ENCODE measurements at places on chromosomes 11 and 22. TPM values are rescaled to one million over a fixed set of nuclear protein-coding genes. Genes with fewer than 3 reads are reported as not detected.

DNA sequence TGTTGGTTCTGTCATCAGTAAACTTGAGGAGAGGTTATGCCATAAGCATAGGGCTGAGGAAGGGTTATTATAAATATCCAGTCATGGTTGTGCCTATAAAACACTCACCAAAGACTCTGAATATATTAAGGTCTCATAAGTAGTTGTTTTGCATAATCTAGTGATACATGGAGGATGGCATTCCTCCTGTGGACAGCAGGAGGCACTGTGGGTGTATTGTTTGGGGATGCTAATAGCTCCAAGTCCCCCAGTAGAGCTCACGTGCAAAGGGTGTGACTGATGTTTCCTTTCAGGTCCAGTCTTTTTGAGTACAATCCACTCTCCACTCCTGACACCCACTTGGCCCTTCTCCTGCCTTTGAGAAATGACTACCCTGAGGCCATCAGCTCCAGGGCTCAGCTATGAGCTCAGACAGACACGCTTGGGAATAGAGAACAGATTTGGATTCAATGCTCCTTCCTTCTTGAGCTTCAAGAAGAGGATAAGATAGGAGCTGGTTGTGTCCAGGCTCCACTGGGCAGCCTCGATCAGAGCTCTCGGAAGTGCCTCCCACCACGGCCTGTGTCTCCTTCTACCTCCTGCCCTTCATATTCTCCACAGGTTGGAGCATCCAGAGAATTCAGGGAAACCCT is 85.2 kb upstream of the IGLL5 start:
- no peak for DNase-seq

Gene ZP1
- total RNA-seq: not detected

GRCh38 chr11:116778556-116778955 is 5.8 kb upstream of the BUD13 start:
- no peak for DNase-seq

DNA sequence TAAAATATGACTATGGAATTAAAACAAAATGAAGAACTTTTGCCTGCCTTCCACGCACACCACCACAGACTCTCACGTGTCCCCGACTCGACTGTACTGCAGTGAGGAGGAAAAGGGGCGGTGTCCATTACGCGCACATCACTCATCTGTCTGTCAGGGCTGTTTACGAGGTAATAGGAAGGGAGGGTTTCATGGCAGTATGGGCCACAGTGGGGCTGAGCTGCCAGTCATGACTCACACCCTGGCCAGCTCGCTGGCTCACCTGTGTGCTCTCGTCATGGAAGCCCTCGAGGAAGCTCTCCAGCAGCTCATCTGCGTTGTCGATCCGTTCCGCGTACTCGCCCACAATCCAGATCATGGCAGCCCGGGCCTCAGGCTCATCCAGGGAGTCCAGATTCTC is 33.5 kb upstream of the RASL10A start:
- DNase-seq: no peak

Gene IFITM1
- 1.7 TPM for total RNA-seq

Gene SLC22A24
- not detected for total RNA-seq

- no peak for DNase-seq
These were observed 117.0 kb downstream of the STIM1 start for GRCh38 chr11:3972431-3972830.

Gene P4HA3
- 40.7 TPM for total RNA-seq

Gene CCDC87
- 0.21 TPM for total RNA-seq

- DNase-seq: no peak
These were observed 74.0 kb upstream of the ATXN10 start for GRCh38 chr22:45597460-45598192.

- DNase-seq: no peak
These were observed 188.9 kb downstream of the MYO18B start for GRCh38 chr22:25930788-25931310.

DNA sequence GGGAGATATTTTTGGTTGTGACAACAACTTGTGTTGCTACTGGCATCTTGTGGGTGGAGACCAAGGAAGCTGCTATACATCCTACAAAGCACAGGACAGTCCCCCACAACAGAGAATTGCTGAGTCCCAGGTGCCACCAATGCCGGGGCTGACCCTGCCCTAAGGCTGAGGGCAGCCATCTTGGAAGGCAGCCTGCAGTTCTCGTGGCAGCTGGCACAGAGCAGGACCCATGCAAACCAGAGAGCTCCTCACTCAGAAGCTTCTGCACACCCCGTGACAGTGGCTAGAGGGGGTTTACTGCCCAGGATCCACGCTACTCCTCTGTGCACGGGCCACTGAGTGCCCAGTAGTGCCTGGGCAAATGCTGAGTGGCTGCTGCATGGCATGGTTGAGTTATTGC is 143.4 kb downstream of the CTTN start:
- DNase-seq: no peak

DNA sequence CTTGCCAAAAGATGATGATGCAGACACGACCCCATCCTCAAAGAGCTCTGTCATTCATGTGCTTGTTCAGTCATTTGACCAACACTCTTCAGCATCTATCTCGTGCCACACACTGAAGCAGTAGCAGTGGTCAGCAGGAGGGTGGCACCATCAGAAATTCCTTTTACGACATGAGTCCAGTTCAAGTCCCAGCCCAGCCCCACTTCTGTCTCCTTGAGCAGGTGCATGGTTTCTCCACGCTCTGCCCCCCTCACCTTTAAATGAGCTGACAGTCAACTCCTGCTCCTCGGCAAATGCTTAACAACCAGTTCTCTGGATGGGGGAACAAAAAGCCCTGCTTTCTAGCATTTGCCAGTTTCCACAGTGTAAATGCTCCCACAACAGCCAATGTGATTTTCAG is 60.9 kb downstream of the SYN3 start:
- no peak for DNase-seq

- DNase-seq: no peak
These were observed 11.7 kb downstream of the EIF4G2 start for GRCh38 chr11:10797001-10797400.

GRCh38 chr22:26837784-26838470 is 180.5 kb downstream of the MIAT start:
- no peak for DNase-seq

DNA sequence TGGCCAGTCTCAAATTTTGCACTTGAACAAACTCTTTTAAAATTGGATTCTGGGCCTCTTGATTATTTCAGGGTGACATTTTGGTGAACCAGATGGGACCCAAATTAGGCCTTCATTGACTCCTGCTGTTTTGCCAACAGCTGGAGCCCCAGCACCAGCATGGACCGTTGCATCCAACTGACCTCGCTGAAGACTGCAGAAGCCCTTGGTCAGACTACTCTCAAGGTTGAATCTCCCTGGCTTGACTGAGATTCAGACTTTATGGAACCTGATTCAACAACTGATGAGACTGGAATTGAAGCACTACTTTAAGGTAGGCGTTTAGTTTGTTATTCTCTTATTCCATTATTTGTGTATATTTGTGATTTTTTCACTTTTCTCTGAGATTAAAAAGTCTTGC is 41.7 kb downstream of the NARS2 start:
- no peak for DNase-seq

Gene FAM111A
- 106 TPM for total RNA-seq

- no peak for DNase-seq
These were observed 14.1 kb downstream of the CREB3L1 start for GRCh38 chr11:46291441-46292150.

DNA sequence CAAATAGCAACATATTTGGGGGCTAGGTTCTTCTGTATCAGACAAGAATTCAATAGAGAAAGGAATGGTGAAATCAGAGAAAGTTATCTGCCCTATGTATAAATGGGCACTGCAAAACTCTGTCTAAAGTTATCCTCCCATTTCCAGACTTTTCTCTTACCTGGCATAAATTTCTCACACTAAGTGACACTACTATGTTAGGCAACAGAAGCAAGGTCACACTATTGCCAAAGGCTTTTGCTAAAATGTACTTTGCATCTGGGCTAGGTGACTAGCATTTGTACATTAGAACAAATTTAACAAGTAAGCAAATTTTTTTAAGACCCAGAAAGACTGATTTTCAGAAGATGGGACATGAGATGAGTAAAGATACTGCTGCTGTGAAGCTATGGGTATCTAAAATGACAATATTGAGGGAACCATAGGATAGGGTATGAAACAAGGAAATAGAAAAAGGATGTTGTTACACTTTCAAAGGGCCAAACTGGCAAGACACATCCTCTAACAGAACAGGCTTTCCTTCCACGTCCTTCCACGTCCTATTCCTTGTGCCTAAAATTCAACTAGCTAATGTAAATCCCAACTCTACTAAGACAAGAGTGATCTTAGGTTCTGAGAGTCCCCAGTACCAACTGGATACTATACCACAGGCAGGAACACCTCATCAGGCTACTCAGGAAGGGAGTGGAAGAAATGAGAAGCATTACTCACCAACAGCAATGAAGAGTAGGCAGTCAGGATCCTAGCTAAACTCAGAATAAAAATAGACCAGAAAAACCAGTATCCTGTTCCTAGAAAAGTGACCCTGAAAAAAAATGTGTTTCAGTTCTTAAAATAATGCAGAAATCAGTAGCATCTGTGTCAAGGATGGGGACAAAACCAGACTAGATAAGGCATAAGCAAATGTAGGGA is 22.6 kb downstream of the GDPD4 start:
- no peak for DNase-seq

DNA sequence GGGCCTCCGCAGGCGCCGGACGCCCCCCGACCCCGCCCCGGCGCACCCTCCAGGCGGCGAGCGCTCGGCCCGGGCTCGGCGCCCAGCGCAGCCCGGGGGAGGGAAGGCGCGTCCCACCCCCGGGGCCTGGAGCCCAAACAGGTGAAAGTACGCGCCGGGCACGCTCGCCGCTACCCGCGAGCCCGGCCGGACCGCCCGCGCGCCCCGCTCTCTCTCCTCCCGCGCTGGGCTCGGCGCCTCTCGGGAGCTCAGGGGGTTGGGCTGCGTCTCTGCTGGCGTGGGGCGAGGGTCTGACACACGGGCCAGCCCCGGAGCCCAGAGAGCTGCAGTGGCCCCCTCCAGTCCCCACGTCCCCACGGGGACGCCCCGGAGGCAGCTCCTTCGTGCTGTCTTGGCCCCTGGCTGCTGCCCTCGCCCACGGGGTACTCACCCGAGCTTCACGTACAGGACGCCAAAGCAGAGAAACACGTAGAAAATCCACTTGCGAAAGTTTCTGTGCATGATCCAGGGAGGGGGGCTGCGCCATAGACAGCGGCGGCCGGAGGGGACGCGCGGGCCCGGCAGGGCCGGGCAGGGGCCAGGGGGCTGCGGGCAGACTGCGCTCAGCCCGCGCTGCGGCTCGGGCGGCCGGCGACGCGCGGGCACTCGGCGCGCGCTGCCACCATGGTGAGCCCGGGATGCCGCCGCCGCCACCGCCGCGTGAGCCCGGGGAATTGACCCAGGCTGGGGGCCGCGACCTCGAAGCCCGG is 534 bp downstream of the WNT7B start:
- no peak for DNase-seq

GRCh38 chr22:42397332-42398249 is 34.6 kb downstream of the NFAM1 start:
- no peak for DNase-seq

Gene SIRT3
- total RNA-seq: 9.8 TPM

GRCh38 chr11:131546218-131546895 is 175.9 kb downstream of the NTM start:
- no peak for DNase-seq

GRCh38 chr11:3981084-3981633 is 113.4 kb upstream of the RRM1 start:
- no peak for DNase-seq

Gene MICAL2
- total RNA-seq: 300 TPM

Gene KRTAP5-1
- not detected for total RNA-seq

DNA sequence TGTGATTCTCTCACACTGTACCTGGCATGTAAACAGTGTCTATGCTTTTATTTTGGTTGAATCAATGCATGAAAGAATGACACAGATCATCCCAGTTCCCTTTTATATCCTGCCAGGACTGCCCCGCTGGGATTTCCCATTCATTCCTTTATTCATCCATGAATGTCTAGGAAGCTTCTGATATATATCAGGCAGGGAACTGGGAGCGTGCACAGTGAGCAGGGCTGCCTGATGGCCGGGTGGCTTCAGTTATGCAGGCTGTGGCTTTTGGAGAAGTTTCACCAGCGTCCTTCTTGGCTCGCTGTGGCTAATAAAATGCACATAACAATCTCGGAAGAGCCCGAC is 789.0 kb downstream of the TBC1D22A start:
- DNase-seq: no peak

Gene RANBP1
- 213 TPM for total RNA-seq

Gene PNPLA5
- total RNA-seq: not detected

Gene RASL10A
- 0.73 TPM for total RNA-seq

DNA sequence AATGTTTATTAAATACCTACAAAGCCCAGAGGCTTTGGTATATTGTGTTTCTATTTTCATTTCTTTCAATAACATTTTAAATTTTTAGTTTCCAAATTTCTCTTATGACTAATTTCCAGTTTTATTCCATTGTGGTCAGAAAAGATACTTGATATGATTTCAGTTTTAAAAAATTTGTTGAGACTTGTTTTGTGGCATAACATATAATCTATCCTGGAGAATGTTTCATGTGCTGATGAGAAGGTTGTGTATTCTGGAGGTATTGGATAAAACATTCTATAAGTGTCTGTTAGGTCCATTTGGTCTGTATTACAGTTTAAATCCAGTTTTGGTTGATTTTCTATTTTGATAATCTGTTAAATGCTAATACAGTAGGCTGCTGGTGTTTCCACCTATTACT is 9.8 kb upstream of the RAG1 start:
- DNase-seq: no peak

Gene MYO18B
- total RNA-seq: not detected
